T-helper 17 cell (primary cell): ENCODE measurements at places on chromosomes 16 and 17.
A peak's percentile ranks its signal among the peaks of the same experiment; 100 is the strongest.

DNA sequence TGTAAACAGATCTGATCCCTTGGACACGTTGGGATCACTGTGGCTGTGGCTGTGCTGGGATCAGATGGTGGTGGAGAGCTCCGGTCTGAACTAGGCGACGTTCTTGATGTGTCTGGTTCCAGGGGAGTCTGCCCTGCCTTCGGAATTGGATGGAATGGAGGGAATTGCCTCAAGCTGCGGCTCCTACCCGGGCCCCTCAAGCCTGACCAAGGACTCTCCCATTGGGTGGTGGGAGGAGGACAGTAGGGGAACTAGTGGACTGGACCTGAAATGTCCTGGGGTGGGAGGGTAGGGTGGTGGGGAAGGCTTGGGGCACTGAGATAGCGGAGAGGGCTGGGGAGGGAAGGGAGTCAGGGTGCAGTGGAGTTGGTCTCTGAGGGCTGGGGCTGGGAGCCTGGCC lies 3.2 kb upstream of the UBALD1 start:
- DNase-seq = no peak

GRCh38 chr16:1078579-1079021 lies 6.1 kb downstream of the SSTR5 start:
- DNase-seq = no peak

GRCh38 chr16:19639986-19640421 lies 78.0 kb downstream of the KNOP1 start:
- no peak for DNase-seq

DNA sequence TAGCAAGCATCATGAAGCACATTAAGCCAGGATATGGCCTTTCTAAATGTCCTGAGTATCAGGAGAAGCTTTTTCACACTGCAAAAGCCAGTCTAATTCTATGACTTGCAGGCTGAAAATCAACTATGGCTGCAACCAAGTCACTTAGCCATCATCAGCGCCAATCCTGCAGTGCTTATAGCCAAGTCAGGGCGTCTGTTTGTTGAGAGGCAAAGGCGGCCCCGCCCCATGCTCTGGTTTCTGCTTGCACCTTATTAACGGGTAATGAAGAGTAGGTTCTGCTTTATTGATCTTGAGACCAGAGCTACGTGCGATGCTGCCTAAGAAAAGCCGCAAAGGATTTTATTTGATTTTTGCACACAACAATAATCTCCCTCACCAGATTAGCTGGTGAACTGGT lies 88.4 kb downstream of the CDH13 start:
- DNase-seq = no peak

GRCh38 chr17:57257895-57258851 lies 1.9 kb downstream of the MSI2 start:
- no peak for DNase-seq

- no peak for DNase-seq
Measured at GRCh38 chr16:49602201-49602975, 228.8 kb downstream of the C16orf78 start.

GRCh38 chr17:8995711-8996110 lies 25.6 kb upstream of the NTN1 start:
- DNase-seq = no peak

- no peak for DNase-seq
Measured at GRCh38 chr17:48646183-48647102, 20.3 kb upstream of the HOXB9 start.

- peak; percentile 83 for DNase-seq
Measured at GRCh38 chr17:75524970-75525805, at the start of gene LLGL2. Gene LLGL2 (plus strand): TSS chr17:75525697. CDS start chr17:75543427, 17,730 bp downstream.

DNA sequence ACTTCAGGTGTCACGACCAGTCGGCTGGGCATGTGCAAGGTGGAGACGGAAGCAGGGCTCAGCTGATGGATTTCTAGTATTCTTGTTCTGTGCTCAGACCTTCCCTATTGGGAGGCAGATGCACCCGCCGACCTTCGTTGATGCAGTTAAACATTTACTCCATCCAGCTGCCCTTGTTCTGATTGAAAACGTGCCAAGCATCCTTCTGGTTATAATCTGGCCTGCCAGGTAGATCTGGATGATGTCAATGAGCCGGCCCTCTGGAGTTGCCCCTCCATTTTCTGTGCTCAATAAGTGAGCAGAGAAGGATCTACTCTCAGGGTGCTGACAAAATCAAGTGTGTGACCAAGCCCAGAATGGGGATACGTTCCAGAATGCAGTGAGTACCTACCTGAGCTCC lies 38.3 kb downstream of the CCDC182 start:
- DNase-seq = no peak

GRCh38 chr16:28912558-28912957 lies 12.5 kb downstream of the RABEP2 start:
- no peak for DNase-seq

GRCh38 chr17:76013377-76013932 lies 12.8 kb downstream of the CDK3 start:
- no peak for DNase-seq

DNA sequence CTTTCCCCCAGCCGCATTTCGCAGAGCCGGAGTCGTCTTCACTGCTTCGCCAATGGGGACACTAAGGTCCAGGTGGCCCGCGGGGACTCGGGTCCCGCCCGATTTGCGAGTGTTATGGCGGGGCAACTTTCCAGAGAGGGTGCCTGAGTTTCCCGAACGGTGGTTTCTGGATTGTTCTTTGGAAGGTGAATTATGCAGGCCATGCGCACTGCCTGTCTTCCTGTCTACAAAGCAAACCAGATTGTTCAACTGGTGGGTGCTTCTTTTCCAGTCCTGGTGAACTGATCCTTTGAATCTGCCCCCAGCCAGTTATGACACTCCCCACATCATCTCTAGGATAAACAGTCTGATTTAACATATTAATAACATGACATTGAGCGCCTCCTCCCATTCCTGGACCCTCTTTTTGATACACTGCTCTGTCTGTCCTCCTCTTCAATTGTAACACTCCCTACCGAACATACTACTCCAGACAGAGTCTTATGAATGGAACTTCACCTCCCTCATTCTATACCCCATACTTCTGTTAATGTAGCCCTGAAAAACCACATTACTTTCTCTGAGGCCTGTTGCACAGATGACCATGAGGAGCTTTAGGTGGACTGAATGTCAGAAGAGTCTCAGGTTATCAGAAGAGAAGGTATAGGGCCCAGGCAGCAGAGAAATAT lies 159.0 kb downstream of the RAB11FIP4 start:
- no peak for DNase-seq

- no peak for DNase-seq
Measured at GRCh38 chr17:76241204-76241538, 878 bp upstream of the RNF157 start.

GRCh38 chr16:81265658-81266451 lies 27.4 kb downstream of the BCO1 start:
- DNase-seq = no peak

DNA sequence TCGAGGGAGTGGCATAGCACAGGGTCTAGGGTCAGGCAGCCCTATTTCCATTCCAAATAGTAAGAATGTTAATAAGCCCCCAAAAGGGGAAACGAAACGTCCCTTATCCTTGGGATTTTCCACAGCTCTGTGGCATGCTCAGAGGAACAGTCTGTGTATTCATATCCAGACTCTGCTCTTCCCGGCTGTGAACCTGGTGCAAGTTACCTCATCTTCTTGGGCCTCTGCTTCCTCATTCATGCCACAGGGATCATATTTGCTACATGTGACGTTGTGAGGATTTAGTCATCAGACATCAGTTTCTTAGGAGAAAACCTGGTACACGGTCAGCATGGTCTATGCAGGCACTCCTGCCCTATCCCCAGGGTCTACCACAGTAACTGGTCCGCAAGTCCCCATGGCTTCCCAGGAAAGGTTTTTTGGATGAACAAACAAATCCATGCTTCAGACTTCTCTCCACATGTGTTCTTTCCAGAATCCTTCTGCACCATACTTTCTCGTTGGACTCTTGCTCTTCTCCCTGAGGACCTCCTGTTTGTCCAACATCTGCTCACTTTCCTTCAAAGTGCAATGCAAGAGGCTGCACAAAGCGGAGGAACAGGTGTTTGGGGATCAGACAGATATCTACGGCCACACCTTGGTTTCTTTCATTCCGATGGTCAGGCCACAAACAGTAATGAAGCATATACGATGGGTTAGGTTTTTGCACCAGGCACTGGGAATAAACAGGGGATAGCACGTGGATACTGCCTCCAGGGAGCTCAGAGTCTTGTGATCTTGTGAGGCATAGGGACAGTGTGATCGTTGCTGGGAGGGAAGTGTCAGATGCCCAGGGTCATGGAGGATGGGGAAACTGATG lies 17.7 kb downstream of the GLP2R start:
- no peak for DNase-seq

DNA sequence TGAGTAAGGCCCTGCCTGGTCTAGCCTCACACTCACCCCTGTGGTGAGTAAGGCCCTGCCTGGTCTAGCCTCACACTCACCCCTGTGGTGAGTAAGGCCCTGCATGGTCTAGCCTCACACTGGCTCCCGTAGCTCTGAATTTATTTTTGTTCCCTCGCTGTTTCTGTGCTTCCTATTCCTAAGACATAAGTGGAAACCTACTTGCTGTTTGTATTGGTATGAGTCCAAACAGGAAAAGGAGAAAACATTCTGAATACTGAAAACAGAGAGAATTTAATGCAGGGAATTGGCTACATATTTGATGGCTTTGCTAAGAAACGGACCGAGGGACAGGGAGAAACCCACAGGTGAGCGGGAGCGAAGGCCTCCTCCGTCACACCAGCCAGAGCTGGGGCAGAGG lies 267.8 kb downstream of the FOXL1 start:
- no peak for DNase-seq

DNA sequence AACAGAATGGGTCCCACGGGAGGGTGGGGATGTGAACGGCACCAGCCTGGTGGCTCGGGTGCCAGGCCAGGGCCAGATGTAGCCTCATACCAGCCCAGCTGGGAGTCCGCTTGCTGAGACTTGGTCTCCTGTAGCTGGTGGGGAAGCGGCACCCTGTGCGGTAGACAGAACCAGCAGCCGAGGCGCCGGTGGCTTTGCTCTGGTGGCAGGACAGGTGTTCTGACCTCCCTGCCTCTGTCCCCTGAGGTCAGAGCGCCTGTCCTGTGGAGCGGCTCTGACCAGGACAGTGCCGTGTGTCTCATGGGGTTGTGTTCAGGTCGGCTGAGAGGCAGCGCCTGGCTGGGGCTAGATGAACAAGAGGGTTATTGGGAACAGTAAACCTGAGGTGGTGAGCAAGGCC lies 20.1 kb downstream of the RAB40C start:
- DNase-seq = no peak

GRCh38 chr17:227946-228615 lies 46.6 kb upstream of the DOC2B start:
- no peak for DNase-seq

GRCh38 chr16:70759666-70760065 lies 41.3 kb downstream of the VAC14 start:
- DNase-seq = no peak

GRCh38 chr17:51435641-51436091 lies 175.3 kb downstream of the UTP18 start:
- peak; percentile 66 for DNase-seq

DNA sequence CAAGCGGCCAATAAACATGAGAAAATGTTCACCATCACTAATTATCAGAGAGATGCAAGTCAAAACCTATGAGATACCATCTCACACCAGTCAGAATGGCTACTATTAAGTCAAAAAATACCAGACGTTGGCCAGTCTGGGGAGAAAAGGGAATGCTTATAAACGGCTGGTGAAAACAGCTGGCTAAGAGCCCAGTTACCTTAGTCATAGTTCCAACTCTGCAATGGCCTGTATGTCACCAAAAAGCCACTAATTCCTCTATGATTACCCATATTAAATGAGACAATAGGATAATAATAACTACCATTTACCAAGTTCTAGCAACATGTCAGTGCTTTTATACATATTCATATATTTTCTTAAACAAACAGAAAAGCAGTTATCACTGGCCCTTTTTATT lies 42.9 kb upstream of the CDRT4 start:
- no peak for DNase-seq

GRCh38 chr17:17120701-17121100 lies 78.4 kb downstream of the MPRIP start:
- DNase-seq = no peak

DNA sequence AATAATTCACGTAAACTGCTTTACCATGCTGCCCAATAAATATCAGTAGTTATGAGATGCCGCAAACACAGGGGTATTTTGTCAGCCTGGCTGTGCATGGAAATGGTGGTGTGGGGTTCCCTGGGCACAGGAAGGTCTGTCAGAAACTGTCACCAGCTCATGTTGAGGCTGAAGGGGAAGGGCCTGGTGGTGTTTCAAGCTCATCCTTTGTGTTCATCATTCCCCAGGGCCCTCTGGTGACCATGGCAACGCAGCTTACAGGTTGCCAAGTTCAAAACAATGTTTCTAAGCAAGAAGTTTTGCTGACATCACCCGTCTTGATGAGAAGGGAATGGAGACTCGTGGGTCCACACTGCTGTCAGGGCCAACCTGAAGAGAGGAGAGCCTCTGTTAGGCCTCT lies 348.9 kb upstream of the C16orf82 start:
- DNase-seq = no peak

GRCh38 chr17:8725881-8726876 lies 18.5 kb downstream of the CCDC42 start:
- DNase-seq = no peak

DNA sequence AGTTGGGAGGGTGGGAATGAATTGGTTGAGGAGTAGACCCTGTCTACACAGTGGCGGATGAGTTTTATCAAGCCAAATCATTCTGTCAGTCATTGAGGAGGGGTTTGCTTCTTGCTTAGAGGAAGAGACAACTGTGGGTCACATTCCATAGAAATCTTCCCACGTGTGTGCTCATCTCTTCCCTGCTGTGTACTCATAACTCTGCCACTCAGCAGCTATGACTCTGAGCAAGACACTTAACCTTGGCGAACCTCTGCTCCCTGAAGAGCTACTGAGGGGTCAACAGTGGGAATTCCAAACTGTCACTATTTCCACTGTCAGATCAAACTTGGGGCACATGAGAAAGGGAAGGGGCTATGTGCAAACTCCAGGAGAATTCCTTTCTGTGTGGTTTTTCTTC lies 72.6 kb upstream of the COX10 start:
- DNase-seq = no peak

DNA sequence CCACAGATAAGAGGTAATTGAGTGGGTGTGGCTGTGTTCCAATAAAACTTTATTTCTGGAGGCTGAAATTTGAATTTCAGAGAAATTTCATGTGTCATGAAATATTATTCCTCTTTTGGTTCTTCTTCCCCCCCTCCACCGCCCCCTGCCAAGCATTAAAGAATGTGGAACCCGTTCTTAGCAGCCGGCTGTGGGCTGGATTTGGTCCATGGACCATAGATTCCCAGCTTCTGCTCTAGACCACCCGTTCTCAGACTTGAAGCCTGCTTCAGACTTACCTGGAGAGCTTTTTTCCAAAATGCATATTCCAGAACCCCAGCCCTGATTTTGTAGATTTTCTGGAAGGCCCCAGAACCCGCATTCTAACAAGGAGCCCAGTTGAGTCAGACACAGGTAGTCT lies 15.1 kb upstream of the LASP1NB start:
- DNase-seq = no peak

DNA sequence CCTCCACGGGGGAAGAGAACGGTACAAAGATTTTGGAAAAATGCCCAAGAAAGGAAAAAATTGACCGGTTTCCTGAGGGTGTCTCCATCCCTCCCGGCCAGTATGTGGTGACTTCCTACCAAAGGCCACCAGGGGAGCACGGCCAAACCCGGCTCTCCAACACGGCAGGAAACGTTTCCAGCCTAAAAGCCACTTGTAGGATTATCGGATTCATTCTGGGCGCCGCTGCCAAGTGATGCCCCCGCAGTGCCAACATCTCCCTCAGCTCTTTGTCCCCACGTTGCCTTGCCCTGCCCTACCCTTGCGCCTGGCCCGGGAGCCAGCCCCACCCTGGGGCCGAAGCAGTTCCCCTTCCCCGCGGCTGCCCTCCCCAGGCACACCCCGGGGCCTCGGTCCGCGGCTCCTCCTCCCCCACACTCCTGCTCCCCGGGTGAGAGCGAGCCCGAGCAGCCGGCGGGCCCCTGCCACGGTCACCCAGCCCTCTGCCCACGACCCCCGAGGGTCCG lies 688 bp downstream of the CRK start:
- peak; percentile 20 for DNase-seq
